Brain pericyte (primary cell): ENCODE measurements at places on chromosomes 3 and 15.

GRCh38 chr15:31455499-31455898 lies 128.9 kb downstream of the KLF13 start:
- no peak for DNase-seq

- DNase-seq = no peak
Measured at GRCh38 chr15:58513726-58514336, 82.0 kb downstream of the LIPC start.

DNA sequence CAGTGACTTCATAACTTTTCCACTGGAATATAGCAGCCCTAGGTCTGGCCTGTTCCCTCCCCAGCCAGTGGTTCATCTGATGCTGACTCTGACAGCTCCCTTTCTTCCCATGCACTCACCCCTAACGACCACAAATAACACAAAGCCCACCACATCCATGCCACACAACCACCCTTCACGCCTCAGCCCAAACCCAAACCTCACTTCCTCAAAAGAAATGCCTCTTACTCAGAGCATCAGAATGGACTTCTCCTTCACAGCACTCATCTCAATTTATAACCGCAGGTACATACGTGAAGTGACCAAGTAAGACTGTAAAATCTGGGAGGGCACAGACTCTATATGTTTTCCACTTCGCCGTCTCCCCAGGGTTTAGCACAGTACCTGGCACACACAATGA lies 1.1 kb downstream of the RBSN start:
- no peak for DNase-seq

DNA sequence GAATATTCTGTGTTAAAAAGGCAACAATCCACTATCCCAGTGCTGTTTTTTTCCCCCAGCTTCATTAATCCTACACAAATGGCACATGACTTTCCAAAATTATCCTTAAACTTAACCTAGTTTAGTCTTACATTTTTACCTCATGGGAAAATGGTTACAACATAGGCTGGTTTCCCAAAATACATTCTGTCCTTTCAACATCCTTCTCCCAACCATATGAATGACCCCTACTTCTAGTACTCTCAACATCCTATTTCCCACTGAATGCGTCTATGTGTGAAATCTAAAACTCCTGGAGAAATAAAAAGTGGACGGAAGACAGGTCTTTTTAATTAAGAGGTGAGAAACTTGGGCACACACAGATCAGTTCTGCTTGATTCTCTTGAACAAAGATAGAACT lies 33.3 kb downstream of the ATOSA start:
- DNase-seq = no peak

- no peak for DNase-seq
Measured at GRCh38 chr3:183591881-183592521, 36.5 kb upstream of the KLHL6 start.

GRCh38 chr15:63899193-63899592 lies 65.4 kb upstream of the HERC1 start:
- DNase-seq = no peak

DNA sequence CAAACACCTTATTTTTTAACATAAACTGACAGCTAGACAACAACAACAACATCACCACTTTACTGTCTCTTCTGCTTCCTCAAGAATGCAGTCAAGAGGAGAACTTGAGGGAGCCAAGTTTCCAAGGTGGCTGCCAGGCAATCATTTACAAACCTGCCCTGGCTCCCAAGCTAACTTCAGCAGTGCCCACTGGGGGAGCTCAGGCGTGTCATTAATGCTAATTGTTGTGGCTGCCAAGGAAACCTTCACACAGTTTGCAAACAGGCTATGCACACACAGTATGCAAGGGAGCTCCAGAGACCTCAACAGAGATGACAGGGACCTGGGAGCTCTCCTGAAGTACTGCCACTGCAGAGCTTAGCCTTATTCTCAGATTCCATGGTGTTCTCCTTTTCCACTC lies 2.1 kb downstream of the DZIP1L start:
- DNase-seq = no peak

DNA sequence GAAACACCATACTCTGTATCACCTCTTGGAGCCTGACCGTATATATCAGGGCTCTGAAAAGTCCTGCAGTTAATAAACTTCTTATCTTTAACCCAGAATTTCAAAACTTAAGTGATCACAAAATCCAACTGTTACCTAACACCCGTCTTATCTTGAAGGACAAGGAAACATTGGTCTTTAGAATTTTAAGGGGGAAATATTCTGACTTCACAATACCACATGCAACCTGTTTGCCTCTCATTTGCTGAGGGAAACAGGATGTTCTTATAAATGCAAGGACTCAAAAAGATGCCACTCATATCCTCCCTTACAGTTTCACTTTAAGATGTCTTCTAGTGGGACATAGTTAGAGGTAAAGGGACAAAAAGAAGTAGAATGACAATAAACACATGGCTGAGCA lies 67.9 kb downstream of the CRTC3 start:
- DNase-seq = no peak

DNA sequence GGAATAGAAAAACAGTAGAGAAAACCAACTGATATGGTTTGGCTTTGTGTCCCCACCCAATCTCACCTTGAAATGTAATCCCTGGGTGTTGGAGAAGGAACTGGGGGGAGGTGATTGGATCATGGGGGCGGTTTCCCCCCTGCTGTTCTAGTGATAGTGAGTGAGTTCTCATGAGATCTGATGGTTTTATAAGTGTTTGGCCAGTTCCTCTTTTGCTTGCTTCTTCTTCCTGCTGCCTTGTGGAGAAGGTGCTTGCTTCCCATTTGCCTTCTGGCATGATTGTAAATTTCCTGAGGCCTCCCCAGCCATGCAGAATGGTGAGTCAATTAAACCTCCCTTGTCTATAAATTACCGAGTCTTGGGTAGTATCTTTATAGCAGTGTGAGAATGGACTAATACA lies 48.4 kb downstream of the EOMES start:
- DNase-seq = no peak

- DNase-seq = no peak
Measured at GRCh38 chr3:27670619-27671018, 51.5 kb downstream of the EOMES start.

- no peak for DNase-seq
Measured at GRCh38 chr3:127718916-127719290, 46.2 kb downstream of the ABTB1 start.

- no peak for DNase-seq
Measured at GRCh38 chr3:177579419-177579818, 382.1 kb upstream of the TBL1XR1 start.

DNA sequence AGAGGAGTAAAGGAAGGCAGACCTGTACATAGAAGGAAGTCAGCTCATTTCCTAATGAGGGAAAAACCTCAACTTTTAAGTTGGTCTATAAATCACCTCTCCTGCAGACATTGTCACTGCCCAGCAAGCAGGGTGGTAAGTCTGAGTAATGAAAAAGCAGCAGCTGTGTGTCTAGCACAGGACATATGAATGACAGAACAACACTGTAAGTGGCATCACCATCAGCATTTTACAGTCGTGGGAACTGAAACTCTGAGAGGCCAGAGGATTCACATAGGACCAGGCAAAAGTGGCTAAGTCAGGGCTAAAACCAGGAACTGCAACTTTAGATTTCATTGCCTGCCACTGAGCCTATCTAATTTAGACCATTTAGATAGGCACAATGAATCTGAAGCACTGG lies 235.6 kb downstream of the CLSTN2 start:
- no peak for DNase-seq

- no peak for DNase-seq
Measured at GRCh38 chr15:28960979-28961378, 75.2 kb downstream of the APBA2 start.

DNA sequence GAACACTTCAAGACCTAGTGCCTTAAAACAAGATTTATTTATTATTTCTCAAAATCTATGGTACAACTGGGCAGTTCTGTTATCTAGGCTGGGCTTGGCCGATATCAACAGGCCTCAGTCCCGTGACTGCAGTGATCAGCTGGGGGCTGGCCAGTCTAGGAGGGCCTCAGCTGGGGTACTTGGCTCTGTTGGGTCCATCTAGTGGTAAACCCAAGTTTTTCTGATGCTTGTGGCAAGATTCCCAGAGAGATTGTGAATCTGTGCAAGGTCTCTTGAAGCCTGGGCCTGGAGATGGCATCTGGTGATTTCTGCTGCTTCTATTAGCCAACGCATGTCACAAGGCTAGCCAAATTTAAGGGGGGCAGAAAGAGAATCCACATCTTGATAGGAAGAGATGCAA lies 482.4 kb upstream of the SGO1 start:
- DNase-seq = no peak

DNA sequence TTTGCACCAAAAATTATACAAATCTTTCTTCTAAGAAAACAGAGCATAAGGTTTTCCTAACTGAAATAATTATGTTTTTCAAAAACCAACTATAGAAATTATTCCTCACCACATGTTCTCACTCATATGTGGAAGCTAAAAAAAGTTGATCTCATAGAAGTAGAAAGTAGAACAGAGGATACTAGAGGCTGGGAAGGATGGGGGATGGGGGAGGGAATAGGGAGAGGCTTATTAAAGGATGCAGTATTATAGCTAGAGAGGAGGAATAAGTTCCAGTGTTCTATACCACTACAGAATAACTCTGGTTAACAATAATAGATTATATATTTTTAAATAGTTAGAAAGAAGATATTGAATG lies 12.7 kb upstream of the TMEM212 start:
- DNase-seq = no peak

DNA sequence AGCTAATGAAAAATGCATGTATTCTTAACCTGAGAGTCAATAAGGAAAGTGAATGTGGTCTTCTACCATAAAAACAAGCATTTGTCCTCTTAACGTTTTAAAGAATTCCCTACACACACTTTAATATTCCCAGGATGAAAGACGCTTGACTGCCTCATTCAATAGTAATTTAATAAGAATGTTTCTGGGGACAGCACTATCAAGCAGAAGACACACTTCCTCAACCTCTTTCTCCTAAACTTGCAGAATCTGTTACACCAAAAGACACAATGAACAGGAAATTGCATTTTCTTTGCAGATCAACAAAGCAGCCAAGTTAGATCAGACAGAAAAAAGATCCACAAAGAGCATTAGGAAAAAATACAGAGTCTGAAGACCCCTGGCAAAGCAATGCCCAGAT lies 97.7 kb downstream of the PLCH1 start:
- DNase-seq = no peak

- DNase-seq = no peak
Measured at GRCh38 chr15:75639191-75639708, 774 bp downstream of the IMP3 start.

GRCh38 chr3:136093771-136094170 lies 102.4 kb downstream of the MSL2 start:
- DNase-seq = no peak

DNA sequence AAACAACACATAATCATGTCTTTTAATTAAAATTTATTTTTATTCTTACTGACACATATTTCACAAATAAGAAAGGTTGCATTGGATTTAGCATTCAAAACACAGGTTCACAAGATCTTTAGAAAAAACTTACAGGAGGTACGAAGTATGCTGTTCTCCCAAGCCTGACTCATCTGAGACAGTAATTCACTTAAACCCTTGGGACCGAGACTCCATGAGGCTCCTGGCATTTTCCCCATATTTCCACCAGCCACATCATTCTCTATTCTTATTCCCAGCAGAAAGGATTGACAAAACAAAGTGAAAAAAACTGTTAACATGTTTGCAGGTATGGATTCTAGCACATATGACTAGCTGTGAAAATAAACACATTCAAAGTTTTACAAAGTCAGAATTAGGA lies 52.6 kb downstream of the CNTN3 start:
- DNase-seq = no peak

DNA sequence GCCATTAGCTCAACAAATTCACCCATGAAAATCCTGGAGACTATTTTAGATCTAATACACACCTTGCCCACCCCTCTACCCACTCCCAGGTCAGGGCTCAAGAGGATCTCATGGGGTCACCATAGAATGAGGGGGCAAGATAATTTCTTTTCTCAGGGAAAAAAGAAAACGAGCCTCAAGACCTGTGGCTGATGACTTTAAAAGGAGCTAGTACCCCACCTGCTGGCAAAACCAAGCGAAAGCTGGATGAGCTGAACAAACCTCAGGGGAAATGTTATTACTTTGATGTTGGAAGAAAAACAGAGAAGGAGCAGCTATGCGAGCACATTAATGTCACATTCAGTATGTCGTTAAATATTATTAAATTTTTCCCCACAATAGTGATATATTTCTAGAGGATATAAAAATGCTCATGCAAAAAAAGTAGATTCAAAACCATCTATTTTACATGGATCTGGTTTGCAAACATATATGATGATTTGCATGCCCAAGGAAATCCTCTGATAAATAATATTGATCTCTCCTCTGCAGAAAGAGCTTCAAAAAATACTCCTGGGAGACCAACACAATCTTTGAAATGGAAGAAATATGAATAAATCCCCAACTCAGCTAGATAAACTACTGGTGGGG lies 37.7 kb downstream of the PLD1 start:
- DNase-seq = no peak

DNA sequence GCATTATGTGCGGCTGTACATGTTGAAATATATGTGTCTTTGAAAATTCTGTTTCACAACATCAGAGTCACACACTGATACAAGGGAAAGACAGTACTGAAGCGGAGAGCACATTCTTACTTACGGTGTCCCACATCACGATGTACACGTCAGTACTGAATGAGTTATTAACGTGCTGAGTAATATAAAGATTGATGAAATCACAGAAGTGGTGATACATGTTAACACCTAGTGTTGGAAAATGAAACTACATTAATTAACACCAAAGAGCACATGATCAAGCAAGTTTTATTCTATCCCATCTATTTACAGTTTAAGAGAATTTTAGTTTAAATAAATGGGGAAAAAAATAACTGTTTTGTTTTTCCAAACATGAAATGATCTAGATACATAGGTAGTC lies 15.6 kb downstream of the EOGT start:
- no peak for DNase-seq

GRCh38 chr3:45249391-45249790 lies 23.3 kb upstream of the TMEM158 start:
- DNase-seq = no peak

DNA sequence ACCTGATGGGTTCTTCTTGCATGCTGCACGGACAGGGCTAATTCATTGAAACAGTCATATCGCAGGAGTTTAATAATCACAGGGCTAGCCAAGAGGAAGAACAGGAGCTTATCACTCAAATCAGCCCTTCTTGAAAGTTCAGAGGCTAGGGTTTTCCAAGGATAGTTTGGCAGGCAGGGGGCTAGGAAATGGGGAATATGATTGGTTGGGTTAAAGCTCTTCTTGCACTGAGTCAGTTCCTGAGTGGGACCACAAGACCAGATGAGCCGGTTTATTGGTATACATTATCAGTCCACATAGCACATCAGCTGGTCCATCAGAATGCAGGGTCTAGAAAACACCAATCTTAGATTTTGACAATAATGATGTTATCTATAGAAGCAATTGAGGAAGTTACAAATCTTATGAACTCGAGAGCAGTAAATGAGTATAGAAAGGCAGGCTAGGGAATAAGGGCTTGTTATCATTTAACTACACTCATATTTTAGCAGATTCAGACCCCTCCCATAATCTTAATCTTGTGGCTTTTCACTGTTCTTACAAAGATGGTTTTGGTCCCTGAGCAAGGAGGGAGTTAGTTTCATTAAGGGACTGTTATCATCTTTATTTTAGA lies 58.1 kb upstream of the SLC25A36 start:
- DNase-seq = no peak
